ENCODE measurements at places on chromosomes 1 and 21.

GRCh38 chr1:42311138-42311537, 23.9 kb downstream of the FOXJ3 start:
- no peak for DNase-seq

DNA sequence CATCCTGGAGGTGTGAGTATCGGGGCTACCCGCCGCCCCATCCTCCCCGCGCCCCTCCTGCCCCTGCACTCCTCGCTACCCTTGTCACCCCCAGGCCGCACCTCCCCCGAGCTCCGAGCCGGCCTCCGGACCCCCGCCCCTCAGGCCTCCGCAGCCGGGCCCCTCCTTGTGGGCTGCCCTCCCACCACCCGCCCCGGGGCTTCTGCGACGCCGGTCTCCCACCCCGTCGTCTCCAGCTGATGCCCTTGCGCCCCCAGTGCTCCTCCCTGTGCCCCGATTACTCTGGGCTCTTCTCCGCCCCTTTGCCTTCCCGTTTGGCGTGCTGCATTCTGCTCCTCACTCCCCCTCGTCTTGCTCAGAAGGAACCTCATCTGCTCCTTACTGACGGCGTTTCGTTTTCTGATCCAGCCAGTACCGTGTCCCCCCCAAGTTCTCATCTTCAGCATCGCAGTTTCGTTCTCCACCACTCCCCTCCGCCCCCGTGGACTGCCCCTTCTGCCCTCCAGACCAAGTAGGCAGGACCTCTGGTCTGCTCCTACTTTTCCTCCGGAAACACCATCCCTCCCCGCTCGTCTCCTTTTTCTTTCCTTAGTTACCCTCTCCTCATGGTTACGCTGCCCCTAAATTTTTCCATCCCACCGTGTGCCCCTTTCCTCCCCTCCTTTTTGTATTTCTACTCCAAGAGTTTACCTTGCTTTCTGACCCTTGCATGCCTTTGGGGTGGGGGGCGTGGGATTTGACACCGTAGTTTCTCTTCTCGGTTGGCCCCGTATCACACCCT, 841 bp downstream of the SNX27 start:
- DNase-seq: no peak

GRCh38 chr1:98675282-98675681, 13.8 kb downstream of the SNX7 start:
- no peak for DNase-seq

GRCh38 chr1:201385299-201385891, 7.9 kb upstream of the TNNT2 start:
- peak; percentile 79 for DNase-seq

GRCh38 chr1:227791425-227792143, 23.9 kb upstream of the PRSS38 start:
- no peak for DNase-seq

GRCh38 chr1:38708701-38709258, 150.8 kb downstream of the RRAGC start:
- no peak for DNase-seq

GRCh38 chr1:220895412-220895946, 16.2 kb downstream of the HLX start:
- DNase-seq: no peak

DNA sequence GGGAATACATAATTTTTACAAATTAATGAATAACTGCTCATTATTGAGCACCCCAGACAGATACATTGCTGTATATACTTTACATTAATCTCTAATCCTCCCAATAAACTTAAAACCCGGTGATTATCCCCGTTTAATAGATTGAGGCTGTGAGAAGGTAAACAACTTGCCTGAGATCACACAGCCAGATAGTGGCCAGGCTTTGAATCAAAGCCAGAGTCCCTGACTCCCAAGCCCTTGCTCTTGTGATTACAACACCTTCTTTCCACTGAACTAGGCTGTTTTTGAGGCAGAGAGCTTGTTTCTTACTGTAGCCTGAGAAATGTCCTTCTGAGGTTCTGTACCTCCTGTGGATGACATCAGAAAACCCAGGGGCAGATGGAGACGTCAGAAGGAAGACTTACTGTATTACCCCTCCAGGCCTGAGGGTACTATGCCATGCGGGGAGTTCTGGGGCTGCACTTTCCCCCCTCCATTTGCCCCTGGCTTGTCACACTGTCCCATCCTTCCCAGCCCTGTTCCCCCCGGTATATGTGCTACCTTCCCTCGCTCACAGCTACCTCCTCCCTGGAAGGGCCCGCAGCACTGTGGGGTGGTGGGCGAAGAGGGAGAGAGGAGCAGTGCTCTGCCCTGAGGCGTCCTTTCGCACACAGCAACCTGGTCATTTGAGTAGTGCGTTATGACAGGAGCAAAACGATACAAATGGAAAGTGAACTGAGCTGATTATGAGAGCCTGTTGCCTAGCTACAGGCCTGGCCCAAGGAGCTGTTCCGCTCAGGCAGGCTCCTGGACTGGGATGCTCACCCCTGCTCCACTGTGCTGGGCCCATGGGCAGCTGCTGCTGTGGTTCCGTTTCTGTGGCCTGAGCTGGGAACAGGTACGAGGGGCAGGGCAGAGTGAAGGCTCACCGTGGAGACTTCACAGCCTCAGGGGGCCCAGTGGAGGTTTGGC, 4.6 kb downstream of the KCNC4 start:
- no peak for DNase-seq

GRCh38 chr1:89542345-89542744, 17.7 kb downstream of the LRRC8B start:
- no peak for DNase-seq

DNA sequence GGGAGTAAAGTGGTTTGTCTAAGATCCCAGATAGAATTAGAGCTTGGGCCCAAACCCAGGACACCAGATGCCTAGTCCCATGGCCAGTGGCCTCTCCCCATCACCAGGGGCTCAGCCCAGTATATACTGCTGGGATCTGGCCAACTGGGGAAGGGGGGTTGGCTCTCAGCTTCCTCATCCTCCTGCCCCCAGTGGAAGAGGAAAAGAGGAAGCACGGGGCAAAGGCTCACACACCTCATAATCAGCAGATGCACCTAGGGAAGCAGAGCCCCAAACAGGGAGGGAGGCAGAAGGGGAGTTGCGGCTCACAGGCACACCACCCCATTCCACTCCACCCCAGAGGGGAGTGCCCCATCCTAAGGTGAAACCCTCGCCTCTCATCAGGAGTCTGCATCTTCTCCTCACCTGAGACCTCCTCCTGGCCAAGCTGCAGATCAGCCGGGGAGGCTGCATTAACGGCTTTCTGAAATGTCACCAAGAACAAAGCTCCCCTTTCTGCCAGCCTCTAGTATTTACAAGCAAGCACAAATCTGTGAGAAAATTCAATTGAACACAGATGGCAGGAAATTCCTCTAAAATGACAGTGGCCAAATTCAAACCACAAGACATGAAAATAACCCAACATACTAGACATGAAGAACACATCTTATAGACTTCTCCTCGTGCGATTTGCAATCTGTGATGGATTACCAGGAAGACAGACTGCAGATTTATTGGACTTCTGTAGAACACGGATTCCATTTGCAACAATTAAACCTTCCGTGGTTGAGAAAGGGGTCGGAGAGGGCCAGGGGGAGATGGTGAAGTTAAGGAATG, 82.8 kb downstream of the GLIS1 start:
- no peak for DNase-seq

DNA sequence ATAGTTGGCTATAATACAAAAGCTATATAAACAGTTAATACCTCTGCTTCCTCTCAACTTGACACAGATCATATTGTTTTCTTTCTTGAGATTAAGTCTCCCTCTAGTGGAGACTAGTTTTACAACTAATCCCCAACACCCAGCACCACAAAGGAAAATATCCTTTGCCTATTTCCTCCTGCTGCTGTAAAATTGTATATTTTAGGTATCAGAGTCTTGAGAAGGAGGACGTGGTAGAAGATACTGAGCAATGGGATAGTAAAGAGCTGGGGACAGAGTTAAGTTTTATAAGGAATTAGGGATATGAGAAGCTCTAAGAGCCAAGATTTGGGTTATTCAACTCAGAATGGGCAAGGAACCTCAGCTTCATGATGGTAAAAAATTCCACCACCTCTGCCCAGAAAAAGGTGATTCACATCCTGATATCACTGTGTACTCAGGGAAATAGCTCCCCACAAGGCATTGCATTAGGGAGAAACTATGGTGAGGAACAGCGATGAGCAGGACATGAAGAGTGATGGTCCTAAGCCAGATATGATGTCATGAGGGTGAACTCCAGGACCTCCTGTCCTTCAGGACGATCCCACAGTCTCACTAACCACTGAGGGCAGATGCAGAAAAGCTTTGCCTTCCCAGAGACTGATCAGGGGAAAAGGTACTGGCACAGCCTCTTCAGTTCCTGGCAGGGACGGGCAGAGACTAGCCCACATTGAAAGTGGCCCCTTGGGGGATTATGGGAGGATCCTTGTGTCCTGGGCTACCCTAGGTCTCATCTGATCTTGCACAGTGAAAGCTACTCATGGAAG, 14.7 kb upstream of the CFAP126 start:
- DNase-seq: peak; percentile 17

DNA sequence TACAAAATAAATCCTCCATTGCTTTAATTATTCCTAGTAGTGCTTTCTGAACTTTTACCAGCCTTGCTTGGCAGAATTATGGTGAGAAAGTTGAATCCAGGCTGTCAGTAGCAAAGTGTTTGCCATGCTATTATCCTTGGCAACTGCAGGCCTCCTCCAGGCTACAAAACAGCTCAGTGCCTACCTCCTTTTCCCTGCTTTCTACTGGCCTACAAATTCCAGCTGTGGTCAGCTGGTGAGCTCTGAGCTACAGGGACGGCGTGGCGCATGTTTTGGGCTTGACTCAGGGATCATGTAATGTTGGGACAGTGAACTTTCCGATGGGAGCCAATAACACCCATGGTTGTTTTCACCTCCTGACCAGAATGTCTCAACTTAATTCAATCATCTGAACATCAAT, 456.1 kb upstream of the ADAMTS5 start:
- no peak for DNase-seq

GRCh38 chr1:12542616-12543592, 75.1 kb downstream of the DHRS3 start:
- no peak for DNase-seq

GRCh38 chr1:235919127-235919832, 52.6 kb upstream of the LYST start:
- no peak for DNase-seq

DNA sequence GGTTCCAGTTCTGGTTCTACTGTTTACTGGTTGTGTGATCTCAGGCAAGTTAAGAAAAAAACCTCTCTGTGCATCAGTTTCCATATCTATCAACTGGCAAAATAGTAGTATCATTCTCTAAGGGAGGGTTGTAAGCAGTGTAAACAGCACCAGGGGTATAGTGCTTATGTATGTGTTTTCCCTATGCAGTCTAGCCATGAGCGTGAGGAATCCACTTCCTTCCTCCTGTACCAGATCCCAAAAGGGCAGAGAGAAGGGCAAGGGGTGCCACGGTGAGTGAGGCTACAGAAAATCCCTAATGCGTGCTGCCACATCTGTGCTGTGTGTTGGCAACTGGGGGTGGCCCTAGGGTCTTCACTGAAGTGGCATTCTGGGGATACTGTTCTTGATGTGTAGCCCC, 18.4 kb upstream of the RNF19B start:
- no peak for DNase-seq

Measured in NCI-H2107 (cell line).